ENCODE measurements at places on chromosomes 13 and 19.

DNA sequence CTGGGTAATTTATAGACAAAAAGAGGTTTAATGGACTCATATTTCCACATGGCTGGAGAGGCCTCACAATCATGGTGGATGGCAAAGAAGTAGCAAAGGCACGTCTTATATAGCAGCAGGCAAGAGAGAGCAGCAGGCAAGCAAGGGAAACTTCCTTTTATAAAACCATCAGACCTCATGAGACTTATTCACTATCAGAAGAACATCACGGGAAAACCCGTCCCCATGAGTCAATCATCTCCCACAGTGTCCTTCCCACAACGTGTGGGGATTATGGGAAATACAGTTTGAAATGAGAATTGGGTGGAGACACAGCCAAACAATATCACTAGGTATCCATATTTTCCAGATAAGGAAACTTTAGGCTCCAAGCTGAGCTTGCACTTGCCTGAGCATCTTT, 9.5 kb upstream of the CYP2B6 start:
- DNase-seq, result no peak

DNA sequence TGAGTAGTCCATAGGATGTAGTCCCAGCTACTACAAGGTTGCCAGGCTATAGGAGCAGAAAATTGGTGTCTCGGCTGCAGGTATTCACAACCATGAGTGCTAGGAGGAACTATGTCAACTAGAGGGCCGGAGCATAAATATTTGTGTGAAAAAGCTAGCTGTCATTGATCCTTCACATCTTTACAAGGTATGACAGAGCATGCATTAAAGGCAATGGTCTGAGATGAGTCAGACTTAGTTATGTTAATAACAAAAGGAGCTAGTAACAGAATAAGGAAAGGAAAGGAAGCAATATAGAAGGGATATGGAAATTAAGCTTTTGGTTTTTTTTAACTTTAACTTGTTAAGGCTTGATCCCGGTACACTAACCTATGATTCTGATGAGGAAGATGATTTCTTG, 40.9 kb upstream of the PSG9 start:
- no peak for DNase-seq

- no peak for DNase-seq
Measured at GRCh38 chr19:3333662-3334061, 32.7 kb upstream of the NFIC start.

DNA sequence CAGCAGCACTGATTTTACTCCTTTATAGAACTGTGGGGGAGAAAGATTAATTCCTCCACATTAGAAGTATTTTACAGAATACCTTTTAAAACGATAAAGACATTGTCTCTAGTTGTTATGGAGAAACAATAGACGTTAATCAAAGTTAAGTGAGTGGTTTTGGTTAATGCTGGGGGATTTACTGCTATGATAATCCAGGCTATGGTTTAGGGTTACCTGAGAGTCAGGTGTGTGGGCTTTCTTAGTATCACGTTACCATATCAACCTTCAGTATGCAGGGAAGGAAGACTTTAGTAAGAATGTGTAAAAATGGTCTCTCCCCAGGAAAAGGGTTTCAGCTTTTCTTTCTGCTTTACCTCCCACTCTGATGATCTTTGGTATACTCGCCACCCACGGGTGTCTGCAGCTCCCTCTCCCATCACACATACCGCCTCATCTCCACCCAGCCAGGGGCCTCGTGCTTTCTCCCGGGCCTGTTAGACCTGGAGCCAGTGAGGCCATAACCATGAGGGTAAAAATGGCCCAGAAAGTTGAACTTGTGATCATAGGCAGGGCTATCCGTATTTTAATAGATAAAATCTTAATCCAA, 45.6 kb upstream of the WDFY2 start:
- DNase-seq, result no peak

DNA sequence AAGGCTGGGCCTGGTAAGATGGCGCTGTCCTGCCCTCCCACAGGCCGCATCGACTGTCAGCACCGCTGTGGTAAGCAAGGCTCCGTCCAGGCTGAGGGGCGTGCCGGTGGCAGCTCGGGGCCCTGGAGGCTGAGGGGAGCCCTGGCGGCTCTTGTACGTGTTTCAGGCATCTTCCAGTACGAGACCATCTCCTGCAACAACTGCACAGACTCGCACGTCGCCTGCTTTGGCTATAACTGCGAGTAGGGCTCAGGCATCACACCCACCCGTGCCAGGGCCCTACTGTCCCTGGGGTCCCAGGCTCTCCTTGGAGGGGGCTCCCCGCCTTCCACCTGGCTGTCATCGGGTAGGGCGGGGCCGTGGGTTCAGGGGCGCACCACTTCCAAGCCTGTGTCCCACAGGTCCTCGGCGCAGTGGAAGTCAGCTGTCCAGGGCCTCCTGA, 1.2 kb downstream of the IZUMO4 start:
- no peak for DNase-seq

GRCh38 chr13:105678072-105678471, 857.4 kb downstream of the EFNB2 start:
- no peak for DNase-seq

DNA sequence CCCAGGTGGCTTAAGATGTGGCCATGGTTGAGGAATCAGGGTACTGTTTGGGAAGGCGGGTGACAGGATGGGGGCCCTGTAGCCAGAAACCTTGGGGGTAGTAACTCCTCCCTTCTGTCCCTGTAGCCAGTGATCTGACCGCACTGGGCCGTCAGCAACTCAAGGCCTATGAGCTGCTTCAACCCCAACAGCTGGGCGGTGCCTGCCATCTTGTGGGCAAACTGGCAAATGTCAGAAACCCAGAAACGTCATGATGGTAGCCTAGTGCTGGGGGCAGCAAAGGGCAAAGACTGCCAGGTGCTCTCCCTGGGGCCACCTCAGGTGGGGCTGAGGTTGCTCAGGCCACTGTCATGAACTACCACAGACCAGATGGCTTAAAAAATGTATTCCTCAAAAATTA, 3.5 kb downstream of the COPE start:
- DNase-seq, result no peak

- no peak for DNase-seq
Measured at GRCh38 chr13:98289339-98289945, 112.4 kb upstream of the RNF113B start.

GRCh38 chr13:110496281-110496680, 65.2 kb downstream of the RAB20 start:
- no peak for DNase-seq

GRCh38 chr13:49319551-49319950, 71.8 kb downstream of the CDADC1 start:
- DNase-seq, result no peak

DNA sequence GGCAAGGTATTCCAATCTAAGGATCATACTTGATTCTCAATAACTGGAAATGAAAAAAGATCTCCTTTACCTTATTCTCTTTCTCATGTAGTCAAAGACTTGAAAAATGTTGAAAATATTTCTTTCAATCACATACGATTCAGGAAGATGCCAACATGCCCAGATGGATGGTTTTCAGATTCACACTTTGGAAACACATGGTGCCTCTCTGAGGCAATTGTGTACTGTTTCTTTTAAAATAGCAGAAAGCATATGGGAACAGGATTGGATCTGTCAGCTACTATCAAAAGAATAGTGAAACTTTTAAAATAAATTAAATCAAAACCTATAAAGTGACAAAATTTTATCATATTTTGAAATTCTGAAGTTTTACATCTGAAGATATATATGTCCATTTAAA, 222.4 kb downstream of the SPRY2 start:
- no peak for DNase-seq

GRCh38 chr13:114249077-114249476, 14.4 kb downstream of the CDC16 start:
- no peak for DNase-seq

DNA sequence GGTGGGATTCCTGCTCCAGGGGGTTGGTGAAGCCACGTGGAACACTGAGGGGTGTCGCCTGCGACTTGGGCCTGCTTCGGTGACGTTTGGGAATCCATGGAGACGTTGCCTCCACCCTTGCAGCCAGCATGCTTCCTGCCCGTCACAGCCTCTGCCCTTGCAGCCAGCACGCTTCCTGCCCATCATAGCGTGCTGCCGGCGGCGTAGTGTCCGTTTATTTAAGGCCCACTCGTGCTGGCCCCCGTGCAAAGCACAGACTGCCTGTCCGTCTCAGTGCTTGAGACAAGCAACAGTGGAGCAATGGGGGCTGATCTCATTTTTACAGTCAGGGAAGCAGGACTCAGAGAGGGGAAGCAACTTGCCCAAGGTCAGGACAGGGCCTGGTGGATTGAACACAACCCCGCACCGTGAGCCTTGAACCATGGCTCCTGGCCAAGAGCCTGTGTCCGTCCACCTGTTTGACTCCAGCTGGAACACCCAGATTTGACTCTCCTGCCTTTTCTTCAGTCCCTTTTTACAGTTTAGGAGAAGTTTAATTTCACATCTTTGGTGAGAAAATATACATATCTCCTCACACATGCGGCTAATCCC, 149.6 kb downstream of the TEX29 start:
- no peak for DNase-seq

- DNase-seq, result no peak
Measured at GRCh38 chr13:43335764-43336163, 312.4 kb downstream of the DNAJC15 start.

DNA sequence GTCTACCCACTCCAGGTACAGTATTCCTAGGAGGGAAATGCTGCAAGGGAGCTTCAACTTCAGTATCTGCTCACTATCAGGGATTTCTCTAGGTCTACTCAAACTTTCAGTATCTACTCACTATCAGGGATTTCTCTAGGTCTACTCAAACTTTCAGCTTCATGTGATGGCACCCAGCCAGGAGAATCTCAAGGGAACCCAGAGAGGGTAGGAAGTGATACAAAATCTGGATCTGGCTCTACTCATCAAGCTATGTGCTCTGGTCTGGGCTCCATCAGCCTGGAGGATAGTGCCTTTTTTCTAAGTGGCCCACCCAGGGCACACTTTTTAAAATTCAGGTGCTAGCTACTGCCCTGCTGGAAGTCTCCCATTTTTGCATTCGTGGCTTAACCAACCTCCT, 52.3 kb upstream of the FNDC3A start:
- no peak for DNase-seq

GRCh38 chr13:100859861-100860260, 185.3 kb upstream of the TMTC4 start:
- DNase-seq, result no peak

GRCh38 chr19:57786286-57786685, 16.8 kb downstream of the ZNF586 start:
- no peak for DNase-seq

- DNase-seq, result no peak
Measured at GRCh38 chr19:23002690-23003422, at the start of gene ZNF728. Gene ZNF728 (minus strand): TSS chr19:23003176. CDS start chr19:23003030, 146 bp downstream.

DNA sequence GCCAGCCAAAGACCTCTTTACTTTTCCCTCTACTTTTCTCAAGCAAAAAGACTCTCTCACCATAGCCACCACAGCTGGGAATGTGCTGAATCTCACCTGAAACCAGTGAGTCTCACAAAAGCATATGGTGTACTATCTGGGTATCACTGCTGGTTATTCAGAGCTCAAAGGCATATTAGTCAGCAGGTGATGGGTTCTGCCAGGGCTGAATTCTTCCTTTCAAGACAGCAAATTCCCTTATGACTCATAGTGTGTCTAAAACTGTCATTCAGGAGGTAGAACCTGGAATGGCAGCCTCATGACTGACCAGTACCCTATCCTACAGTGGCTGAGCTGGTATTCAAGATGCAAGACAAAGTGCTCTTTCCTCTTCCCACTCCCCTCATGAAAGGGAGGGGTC, 2859.1 kb downstream of the PCDH9 start:
- no peak for DNase-seq

- no peak for DNase-seq
Measured at GRCh38 chr19:47610902-47611301, 2.0 kb downstream of the BICRA start.

GRCh38 chr19:10219678-10220077, 11.5 kb downstream of the S1PR2 start:
- peak; percentile 20 for DNase-seq

- no peak for DNase-seq
Measured at GRCh38 chr13:112483299-112483698, 104.7 kb downstream of the TUBGCP3 start.

DNA sequence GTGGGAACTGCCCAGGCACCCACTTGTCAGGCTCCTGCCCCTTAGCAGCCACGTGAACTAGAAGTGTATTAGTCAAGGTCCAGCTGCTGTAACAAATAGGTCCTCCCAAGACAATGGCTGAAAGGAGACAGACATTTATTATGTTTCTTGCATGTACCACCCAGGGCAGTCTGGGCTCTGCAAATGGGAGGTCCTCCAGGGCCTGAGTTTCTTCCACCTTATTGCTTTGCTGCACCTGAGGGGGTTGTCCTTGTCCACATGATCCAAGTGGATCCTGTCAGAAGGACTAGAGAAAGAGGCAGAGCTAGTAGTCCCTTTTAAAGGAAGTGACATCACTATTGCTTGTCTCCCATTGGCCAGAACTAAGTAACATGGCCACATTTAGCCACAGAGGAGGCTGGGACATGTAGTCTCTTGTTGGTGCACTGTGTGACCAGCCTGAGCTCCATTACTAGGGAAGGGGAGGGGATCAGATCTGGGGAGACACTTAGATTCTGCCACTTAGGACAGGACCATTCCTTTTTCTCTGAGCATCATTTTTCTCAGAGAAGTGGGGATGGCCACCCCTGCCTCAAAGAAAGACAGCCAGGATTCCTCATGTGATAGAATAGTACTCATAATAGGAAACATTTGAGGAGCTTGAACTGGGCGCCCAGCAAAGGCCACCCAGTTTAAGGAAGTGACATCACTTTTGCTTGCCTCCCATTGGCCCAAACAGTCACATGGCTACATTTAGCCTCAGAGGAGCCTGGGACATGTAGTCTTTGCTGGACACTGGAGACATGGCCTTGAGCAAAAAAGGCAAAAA, 15.1 kb downstream of the CC2D1A start:
- DNase-seq, result peak; percentile 46

DNA sequence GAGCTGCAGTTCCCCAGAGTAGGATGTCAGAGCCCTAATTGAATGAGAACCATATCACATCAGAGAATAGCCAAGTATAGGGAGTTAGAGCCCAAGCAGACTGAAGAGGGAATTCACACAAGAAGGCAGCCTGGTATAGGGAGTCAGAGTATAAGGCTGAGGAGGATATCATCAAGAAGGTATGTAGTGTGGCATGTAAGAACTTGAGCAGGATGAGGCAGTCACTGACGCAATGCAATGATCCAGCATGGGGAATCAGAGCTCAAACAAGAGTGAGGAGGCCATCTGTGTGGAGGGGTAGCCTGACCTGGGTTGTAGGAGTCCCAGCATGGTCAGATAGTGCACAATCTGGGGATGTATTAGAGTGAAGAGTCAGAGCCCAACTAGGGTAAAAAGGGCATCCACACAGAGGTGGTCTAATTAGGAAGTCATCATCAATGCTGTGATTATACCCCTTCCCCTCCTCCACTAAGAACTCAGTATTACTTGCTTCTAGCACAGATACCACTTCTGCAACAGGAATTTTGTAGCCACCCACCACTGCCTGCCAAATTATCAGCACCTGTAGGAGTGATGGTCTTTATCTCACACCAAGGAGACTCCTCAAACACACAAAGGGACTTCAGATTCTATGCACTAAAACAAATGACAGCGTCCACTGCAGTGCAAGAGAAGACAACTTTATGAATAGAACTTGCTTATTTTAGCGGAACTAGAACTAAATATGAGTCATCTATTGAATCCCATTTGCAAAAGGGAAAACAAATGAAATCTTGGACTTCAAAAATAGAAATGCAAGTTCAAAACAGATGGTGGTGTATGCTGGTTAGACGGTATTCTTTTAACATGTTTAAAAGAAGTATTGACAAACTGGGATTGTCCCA, 107.2 kb downstream of the FNDC3A start:
- no peak for DNase-seq

GRCh38 chr13:82847595-82847994, 1034.7 kb downstream of the SLITRK1 start:
- DNase-seq, result no peak

GRCh38 chr19:2234996-2235380, 1.1 kb downstream of the PLEKHJ1 start:
- DNase-seq, result no peak

- peak; percentile 70 for DNase-seq
Measured at GRCh38 chr19:11587302-11587974, 9.8 kb upstream of the ZNF627 start.
